Activated naive CD4-positive, alpha-beta T cell treated with anti-CD3 and anti-CD28 coated beads, Interleukin-2, amount 50 U/mL, for 72 hours (primary cell): ENCODE measurements at places on chromosomes 6 and 20.

DNA sequence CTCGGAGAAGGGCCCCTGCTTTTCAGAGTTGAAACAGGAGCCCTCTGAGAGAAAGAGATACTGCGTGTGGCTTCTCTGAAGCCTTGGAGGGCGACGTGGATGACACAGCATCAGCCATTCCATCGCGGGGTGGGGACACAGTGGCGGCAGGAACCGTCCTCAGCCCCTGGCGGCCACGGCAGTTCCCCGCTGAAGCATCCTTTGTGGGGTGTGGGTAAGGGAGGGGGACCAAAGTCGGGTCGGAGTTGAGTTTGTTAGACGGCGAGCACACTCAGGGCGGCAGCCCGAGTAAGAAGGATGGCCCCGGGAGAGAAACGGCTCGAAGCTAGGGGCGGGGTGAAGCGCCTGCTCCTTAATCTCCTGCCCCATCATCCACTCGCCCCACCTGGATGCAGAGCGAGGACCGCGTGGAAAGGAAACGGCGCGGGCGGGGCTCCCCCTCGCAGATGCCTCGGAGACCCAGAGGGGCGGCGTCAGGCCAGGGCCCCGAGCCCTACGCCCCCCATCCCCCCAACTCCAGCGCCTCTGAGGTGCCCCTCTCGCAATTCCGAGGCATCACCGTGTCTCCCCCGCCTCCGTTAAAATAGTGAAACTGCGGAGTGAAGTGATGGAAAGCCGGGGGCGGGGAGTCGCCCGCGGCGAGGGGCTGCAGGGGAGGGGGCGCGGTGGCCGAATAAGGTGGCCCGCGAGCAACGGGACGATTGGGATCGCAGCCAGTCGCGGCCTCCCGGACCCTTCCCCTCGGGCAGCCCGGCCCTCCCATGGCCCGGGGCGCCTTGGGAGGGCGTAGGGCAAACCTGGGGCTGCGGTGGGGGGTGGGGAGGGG lies 796 bp upstream of the RREB1 start:
- DNase-seq = peak; percentile 64

- no peak for DNase-seq
Measured at GRCh38 chr20:19094959-19095541, 117.4 kb upstream of the SLC24A3 start.

- no peak for DNase-seq
Measured at GRCh38 chr20:46027245-46027853, 1.7 kb upstream of the SLC12A5 start.

GRCh38 chr6:105886814-105887544 lies 199.2 kb upstream of the PRDM1 start:
- DNase-seq = no peak

DNA sequence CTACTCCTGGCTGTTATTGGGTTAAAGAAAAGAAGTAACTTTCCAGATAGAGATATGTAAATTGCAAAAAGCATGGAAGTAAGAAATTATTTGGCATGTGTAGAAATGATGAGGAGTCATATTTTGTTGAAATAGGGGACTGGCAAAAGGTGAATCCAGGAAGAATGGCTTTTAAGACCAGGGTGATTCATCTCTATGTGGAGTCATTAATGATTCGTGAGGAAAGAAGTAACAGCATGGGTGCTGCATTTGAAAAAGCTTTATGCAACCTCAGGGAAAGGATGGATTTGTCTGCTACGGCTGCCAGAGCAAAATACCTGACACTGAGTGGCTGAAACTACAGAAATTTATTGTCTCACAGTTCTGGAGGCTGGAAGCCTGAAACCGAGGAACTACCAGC lies 14.8 kb upstream of the SYNE1 start:
- no peak for DNase-seq

DNA sequence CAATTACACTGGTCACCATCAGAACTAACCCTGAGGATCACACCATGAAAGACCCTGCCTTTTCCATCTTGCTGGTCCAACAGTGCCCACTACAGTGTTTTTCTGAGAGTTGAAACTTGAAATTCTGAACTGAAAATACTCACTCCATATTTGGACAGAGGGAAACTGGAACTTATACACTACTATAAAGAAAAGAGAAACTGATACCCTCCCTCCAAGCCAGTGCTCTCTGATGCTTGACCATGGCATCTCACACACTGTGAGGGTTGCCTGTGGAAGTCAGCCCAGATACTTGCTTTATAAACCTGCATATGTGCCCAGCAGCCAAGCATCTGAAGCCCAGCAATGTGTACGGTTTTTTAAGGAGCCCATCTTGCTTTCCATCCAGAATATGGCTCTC lies 108.7 kb downstream of the FOXA2 start:
- no peak for DNase-seq

GRCh38 chr20:23160536-23161243 lies 74.6 kb upstream of the CD93 start:
- no peak for DNase-seq

- no peak for DNase-seq
Measured at GRCh38 chr20:2387180-2387577, 6.5 kb downstream of the TGM6 start.

DNA sequence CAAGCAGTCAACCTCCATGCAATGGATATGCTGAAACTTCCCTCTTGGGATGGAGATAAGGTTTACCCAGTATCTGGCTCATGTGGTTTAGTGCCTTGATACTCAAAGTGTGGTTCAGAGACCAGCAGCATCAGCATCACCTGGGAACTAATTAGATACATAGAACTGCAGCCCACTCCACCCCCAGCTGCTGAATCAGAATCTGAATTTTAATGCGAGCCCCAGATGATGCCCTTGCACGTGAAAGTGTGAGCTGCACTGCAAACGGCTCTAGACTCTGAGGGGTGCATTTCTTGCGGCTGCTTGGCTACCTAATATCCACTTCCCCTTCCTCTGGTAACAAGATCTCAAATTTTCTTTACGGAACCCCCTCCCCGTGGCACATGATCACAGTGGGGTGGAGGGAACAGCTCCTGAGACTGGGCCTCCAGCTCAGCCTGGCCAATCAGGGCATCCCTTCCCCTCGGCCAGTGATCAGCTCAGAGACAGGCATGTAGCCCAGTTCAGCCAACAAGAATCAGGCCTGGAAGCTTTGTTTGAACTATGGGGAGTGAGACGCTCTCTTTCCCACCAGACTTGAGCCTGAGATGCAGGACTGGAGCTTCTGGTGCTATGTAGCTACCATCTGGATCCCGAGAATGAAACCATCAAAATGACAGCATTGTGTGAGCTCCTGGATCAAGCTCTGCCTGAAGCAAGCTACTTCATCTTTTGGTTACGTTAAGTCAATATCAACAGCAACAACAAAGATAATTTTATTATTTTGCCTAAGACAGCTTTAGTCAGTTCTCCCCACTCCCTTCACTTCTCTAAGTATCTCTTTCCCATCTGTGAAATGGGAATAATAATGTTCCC lies 12.8 kb downstream of the KCNK15 start:
- no peak for DNase-seq

- DNase-seq = no peak
Measured at GRCh38 chr6:121724576-121724975, 289.1 kb downstream of the GJA1 start.

- DNase-seq = no peak
Measured at GRCh38 chr6:55448451-55448850, 121.2 kb downstream of the GFRAL start.

- DNase-seq = no peak
Measured at GRCh38 chr6:13407709-13408695, 79.4 kb downstream of the GFOD1 start.

- no peak for DNase-seq
Measured at GRCh38 chr6:169624785-169625184, 77.0 kb downstream of the WDR27 start.
